ENCODE measurements at places on chromosomes 5 and 9.

GRCh38 chr9:116695438-116695837 lies 8.3 kb downstream of the TRIM32 start:
- no peak for DNase-seq

DNA sequence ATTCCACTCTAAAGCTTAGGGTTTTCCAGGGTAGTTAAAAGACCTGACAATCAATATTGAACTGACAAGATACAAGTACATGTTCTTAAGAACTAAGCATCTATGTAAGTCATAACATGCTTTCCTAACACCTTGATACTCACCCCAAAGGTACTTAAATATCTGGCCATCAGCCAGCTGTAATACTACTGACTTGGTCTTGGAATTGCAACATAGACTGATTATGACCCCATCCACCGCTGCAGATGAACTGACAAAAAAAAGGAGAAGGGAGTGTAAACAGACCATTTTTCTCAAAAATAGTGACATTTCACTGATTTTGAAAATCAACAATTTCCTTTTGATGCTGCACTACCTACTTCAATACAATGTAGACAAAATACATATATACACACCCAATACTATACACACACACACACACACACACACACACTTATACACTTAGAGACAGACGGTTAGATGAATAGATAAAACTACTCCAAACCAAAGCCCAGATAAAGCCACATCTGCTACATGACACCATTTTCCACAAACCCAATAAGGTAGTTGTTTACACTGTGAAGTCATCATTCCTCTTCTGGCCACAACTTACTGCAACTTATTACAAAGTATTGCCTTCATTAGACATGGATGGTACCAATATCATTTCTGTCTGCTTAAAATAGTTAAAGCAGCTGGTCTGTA lies 30.4 kb downstream of the ELP1 start:
- no peak for DNase-seq

DNA sequence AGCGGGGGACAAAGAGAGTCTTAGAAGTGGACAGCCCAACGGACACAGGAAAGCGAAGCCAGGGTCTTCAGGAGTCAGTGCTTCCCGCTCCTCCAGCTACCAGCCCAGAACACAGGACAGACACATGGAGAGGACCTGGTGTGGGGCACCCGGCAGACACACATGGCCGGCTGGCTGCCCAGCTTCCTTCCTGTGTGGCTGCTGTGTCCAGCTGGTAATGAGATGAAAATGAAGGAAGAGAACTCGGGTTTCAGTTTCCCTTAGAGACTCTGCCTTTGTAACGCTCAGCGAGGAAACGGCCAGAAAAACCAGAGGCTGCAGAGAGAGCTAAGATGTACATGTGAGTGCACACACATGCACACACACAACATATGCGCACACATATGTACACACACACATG lies 87.5 kb downstream of the SECISBP2 start:
- DNase-seq = no peak

DNA sequence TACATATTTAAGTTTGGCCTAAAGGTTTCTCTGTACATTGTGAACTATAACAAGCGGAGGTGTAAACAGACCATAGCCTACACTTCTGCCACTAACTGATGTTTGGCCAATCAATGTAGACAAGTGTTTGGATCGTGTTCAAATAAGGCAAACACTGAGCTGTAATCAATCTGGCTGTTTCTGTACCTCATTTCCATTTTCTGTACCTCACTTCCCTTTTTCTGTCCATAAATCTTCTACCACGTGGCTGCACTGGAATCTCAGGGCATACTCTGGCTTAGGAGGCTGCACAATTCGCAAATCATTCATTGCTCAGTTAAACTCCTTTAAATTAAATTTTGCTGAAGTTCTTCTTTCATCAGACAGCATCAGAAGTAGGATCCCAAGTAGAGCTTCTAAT lies 140.9 kb downstream of the SLC25A46 start:
- no peak for DNase-seq

DNA sequence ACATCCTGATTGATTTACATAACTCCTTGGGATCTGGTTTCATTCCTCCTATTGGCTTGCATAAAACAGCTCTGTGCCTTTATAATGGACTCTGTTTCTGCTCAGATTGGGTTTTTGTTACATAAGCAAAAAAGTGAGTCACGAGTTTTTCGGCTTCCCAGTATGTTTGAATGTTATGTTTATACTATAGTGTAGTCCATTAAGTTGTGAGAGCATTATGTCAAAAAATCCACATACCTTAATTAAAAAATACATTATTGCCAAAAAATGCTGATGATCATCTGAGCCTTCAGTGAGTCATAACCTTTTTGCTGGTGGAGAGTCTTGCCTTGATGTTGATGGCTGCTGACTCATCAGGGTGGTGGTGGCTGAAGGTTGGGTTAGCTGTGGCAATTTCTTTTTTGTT lies 144.6 kb downstream of the CCDC171 start:
- no peak for DNase-seq

DNA sequence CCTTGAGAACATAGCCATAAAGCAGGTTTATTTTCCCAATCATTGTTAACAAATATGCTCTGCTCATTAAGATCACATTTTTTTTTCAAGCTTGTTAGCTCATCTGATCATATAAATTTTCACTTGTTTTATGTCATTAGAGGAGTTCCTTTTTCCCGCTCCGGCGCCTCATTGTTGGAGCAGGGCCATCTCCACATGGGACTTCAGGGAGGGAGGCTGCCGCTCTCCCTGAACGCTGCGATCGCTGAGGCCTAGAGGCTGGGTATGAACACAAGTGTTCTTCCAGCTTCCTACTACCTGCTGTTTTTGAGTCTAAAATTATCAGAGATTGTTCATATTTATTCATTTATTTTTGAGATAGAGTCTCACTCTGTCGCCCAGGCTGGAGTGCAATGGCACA lies 246.9 kb downstream of the MPDZ start:
- DNase-seq = no peak

- no peak for DNase-seq
These were observed 46.4 kb downstream of the MOCS2 start for GRCh38 chr5:53063176-53063575.

- DNase-seq = no peak
These were observed 114.7 kb downstream of the KIAA0825 start for GRCh38 chr5:94503677-94504076.

DNA sequence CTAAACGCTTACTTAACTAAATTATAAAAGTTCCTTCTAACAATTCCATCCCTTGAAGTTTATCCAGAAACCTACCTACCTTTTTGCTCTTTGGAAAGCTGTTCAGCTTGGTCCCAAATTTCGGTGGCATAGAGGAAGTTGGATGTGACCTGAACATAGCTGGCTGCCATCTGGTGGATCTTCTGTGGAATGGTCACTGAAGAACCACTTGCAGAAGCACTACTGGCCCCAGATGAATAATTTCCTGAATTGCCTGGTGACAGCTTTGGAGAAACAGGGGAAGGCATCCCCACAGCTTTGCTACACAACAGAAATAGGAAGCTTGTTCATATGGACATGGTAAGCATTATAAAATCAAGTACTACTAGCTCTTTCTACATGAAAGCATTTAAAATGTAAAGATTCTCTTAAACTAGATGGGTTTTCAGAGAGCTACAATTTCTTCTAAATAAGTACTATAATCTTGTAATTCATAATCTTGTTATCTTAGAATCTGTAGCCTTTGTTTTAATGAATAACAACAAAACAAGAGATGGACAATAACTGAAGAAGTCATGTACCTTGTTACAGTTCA lies 9.9 kb downstream of the LEAP2 start:
- DNase-seq = peak; percentile 35

Data from NCI-H1092 treated with DMSO at 0.1 percent for 48 hours (cell line).